ENCODE measurements at places on chromosomes 12 and 14.
A peak's percentile ranks its signal among the peaks of the same experiment; 100 is the strongest.

DNA sequence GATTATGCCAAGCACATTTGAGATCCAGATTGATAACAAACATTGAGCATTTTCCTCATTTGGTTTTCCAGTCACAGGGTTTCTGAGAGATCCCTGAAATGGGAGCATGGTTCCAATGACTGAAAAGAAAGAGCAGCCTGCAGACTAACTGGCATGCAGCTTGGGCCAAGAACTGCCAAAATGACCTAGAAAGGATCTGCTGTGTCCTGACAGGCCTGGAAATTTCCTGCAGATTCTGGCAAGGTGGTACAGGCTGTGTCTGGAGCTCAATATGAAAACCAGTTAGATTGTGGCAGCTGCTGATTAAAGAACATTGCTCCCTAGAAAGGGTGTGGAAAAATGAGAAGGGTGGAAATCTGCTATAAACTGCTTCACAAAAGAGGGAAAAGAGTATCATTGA is 417.3 kb downstream of the IPO8 start:
- no peak for DNase-seq

GRCh38 chr14:64942531-64943111 is at the start of gene GPX2:
Gene GPX2, minus strand, starts transcription at chr14:64942745. Its CDS starts 19 bp downstream, at chr14:64942726.
- DNase-seq: no peak

- DNase-seq: no peak
Measured at GRCh38 chr12:107318806-107319532, 225.6 kb upstream of the CRY1 start.

- DNase-seq: no peak
Measured at GRCh38 chr12:104507672-104508071, 50.9 kb downstream of the CHST11 start.

DNA sequence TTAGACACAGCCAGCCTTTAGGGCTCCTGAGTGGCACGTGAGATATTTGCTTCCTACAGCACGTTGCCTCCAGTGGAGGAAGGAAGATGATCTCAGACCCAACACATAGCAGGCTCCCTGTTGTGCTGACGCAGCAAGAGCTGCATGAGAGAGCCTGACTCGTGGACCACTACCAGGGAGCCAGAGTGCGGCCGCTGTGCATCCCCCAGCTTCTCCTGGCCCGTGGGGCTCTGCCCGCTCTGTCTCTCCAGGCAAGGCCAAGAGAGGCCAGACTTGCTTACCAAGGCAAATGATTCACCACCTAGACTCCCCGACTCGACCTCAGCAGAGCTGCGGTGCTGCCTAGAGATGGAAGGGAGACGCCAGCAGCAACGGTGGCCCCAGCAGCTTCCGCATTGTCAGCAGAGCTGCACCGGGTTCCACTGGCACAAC is 37.5 kb downstream of the MAP3K9 start:
- DNase-seq: no peak

DNA sequence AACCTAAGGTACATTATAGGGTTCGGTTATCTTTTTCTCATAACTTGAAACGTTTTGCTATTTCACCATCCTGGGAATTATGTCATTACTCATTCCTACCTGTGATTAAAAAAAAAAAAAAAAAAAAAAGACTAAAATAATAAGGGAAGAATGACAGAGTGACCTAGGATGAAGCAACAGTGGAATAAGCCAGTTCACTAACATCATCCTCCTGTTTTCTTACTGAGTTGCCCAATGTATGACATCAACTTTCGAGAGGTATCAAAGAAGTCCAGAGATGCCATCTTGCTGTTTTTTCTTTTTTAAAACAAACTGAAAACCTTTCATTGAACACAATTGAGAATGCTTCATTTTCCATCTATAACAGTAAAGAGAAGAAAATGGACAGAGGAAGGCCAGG is 42.8 kb downstream of the AMN start:
- no peak for DNase-seq

- no peak for DNase-seq
Measured at GRCh38 chr12:119130523-119130922, 48.2 kb upstream of the HSPB8 start.

DNA sequence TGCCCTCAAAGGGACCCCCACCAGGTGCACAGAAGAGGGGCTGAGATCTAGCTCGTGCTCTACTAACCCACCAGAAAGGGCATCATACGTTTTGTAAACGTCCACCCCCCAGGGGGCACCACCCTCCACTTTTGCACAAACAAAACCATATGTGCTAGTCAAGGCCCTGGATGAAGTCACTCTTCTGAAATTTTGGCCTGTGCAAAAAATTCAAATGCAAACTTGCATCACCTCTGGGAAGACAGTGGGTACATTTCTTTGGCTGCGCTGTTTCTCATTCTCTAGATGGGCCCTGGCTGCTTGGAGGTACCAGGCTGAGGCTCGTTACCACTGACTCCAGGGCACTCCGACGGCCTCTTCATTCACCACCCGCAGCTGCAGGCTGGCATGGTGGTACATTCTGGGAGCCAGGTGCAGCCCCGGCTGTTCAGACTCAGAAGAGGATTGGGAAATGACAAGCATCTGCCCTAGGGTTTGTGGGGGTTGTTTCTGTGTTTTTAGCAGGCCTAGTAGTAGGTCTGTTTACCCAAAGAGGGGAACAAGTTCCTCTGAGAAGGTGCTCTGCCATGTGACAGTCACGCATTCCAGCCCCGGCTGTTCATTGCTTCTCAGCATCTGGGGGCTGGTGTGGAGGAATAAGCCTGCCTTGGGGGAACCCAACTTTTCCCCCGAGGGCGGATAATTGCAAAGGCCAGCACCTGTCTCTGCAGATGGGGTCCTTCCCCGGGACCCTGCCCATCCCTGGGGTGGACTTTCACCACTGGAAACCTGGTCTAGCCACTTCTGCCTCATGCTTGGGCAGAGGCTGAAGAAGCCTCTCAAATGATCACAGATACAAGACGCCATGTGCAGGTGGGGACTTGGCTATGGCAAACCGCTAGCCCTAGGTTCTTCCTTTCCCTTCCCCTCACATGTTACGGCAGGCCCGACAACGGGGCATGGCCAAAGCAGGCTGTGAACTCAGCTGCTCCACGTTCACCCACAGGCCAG is 147.6 kb downstream of the DPF3 start:
- DNase-seq: no peak

- DNase-seq: no peak
Measured at GRCh38 chr14:87712396-87713090, 280.4 kb downstream of the GALC start.

DNA sequence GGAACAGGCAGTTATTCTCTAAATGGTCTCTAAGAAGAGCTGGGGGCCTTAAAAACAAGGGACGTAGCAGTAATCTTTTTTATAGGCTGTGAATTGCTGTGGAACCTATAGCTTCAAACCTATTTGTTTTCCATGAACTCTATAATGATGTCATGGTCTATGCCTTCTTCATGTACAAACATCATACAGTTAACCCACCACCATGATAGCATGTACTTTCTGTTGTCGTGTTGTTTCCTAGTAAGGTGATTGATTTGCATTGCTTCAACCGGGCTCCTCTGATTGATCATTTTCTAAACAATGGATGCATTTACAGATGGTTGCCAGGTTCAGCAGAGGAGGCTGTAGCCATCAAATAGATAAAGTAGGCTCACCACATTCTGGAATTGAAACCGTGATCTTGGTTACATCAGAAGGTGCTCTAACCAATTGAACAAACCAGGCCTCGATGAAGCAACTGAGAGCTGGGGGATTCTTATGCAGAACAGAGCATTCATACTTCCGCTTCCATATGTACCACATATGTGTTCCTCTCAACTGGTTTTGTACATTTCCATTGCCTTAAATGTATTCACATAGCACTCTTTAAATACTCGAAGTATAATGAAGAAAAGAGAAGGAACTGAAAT is 25.6 kb upstream of the PCNX1 start:
- no peak for DNase-seq

GRCh38 chr12:122021822-122022392 is at the start of gene BCL7A:
Gene BCL7A, plus strand, starts transcription at chr12:122021884. Its CDS starts 208 bp downstream, at chr12:122022092.
- peak; percentile 66 for DNase-seq

GRCh38 chr12:68633614-68634558 is 23.2 kb downstream of the RAP1B start:
- no peak for DNase-seq

- no peak for DNase-seq
Measured at GRCh38 chr14:68951035-68951797, 27.9 kb downstream of the ACTN1 start.

DNA sequence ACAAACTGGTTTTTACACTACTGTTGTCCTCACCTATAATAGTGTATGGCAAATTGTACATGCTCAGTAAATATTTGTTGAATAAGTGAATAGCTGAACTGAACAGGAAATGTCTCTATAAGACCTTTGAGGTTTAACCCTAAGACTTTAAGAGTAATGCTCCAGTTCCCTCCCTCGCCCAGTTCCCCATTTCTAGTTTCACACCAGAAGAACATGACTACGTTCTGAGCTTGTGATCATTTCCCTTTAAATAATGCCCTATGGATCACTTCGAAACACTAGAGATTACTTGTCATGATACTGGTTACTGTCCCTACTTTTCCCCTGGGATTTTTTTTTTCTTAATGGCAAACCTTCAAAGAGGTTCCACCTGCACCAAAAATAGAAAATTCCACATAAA is 69.3 kb downstream of the PRKD1 start:
- DNase-seq: no peak

GRCh38 chr12:107610021-107610859 is 75.4 kb upstream of the PWP1 start:
- peak; percentile 14 for DNase-seq

DNA sequence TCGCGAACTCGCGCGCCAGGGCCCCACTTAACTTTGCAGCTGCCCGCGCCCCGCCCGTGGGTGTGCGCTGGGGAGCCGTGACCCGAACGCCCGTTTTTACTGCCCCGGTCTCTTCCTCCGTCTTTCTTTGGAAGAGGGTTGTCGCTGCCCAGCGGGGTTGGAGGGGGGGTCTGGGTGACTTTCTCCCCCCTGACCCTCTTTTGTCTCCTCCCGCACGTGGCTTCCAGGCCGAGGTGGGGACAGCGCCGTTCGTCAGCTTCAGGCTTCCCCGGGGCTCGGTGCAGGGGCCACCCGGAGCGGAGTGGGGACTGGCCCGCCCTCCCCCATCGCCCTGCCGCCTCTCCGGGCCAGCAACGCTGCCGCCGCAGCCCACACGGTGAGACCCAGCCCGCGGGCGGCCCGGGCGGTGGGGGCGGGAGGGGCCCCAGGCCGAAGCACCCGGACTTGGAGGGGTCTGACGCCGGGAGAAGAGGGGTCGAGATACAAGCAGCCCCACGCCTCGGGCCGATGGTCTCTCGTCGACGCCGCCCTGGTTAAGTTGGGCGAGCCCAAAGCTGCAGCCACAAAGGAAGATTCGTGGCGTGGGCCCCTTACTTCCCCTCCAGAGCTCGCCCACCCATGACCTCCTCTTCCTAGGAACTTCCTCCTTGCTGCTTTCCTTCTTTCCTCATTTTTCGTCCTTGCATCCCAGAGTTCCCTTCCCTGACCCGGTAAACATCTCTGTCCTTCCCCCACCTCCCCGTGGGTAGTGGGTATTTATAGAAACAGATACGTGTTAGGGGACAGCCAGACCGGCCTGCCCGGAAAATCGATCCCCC is 1.2 kb downstream of the DYRK2 start:
- DNase-seq: peak; percentile 46

DNA sequence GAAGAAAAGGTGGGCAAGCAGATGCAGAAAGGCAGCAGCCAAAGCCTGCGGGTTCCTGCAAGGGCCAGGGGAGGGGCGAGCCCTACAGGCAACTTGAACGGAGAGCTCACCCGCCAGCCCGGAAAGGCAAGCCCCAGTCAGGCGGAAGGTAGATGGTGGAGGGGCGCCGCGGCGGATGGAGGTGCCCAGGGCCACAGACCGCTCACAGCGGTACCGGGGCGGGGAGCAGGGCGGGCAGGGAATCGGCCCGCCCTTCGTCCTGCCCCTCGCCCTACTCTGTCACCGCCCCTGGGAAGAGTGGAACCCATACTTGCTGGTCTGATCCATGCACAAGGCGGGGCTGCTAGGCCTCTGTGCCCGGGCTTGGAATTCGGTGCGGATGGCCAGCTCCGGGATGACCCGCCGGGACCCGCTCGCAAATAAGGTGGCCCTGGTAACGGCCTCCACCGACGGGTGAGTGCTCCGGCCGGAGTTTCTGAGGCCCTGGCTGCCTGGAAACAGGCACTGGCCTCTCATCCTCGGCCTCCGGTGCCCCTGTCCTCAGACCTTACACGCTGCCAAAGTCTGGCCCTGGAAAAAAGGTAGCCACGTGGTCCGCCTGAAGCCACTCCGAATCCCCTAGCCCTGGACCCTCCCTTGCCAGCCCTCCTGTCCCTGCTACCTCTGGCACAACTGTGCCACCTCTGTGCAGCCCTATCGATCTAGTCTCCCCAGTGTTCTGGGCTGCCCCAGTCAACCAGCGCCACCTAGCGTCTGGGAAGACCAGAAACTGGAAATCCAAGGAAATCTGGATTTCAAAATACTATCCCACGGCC is at the start of gene DHRS4:
DHRS4 (plus strand) TSS at position 307 of the 815 bp plus-strand sequence; CDS start at position 326, 19 bp downstream.
- DNase-seq: peak; percentile 72

- no peak for DNase-seq
Measured at GRCh38 chr14:105123981-105124765, 44.4 kb downstream of the JAG2 start.

- DNase-seq: no peak
Measured at GRCh38 chr14:42190744-42191143, 584.1 kb downstream of the LRFN5 start.

DNA sequence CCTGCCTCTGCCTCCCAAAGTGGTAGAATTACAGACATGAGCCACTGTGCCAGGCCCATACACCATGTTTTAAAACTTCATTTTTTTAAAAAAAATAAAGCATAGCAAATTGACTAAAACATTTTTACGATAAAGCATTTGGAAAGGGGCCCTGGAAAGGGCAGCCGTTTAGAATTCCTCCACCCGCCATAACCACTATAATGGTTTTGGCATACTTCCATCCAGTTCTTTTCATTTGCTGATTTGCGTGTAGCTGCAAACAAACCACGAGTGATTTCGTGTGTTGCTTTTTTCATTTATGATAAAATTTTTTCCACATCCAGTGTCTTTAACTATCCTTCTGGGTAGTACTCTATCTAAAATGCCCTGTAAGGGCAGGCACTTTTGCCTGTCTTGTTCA is 91.8 kb upstream of the RIN3 start:
- no peak for DNase-seq

DNA sequence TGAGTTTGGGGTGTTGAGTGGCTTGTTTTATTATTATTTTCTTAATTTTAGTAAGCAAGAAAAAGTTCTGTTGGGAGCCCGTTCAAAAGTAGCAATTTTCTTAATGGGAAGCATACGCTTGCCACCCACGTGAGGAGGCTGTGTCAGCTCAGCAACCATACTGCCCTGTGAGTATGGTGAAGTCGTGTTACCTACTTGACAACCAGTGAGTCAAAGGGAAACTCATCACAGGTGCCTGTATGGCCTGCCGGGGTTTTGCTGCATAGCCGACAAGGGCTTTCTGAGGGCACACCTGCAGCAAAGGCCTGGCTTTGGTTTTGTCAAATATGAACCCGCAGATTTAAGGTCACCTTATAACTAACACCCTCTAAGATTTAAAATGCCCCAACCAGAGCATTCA is 31.1 kb downstream of the PITPNM2 start:
- DNase-seq: peak; percentile 69

DNA sequence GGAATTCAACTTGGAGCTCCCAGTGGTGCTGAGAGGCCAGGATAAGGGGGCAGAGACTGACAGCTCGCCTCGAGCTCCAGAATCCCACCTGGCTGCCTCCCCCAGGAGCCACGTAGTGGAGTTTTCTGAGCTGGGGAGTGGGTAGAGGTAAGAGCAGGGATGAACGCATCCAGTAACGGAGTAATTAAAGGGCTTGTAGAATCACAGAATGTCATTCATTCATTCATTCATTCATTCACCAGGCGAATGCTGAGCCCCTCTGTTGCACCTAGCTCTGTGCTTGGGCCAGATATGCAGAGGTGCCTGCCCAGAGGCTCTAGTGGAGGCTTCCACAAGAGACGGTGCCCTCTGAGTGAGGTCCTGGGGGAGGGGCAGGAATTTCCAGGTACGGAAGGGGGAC is 8.1 kb downstream of the FAM181A start:
- no peak for DNase-seq

GRCh38 chr12:72388322-72388721 is 116.2 kb downstream of the TRHDE start:
- no peak for DNase-seq
